ENCODE measurements at places on chromosomes 3 and 15. TPM values are rescaled to one million over a fixed set of nuclear protein-coding genes. Genes with fewer than 3 reads are reported as not detected.
A peak's percentile ranks its signal among the peaks of the same experiment; 100 is the strongest.

HGD gene
- total RNA-seq: 0.71 TPM

TF gene
- total RNA-seq: 1.8 TPM

GRCh38 chr3:78801926-78802561 is 965.8 kb downstream of the ROBO1 start:
- peaks cover 6% of the 10 kb centered on the region for H3K4me1 ChIP-seq
- H3K36me3 ChIP-seq: no peaks in the 10 kb centered on the region

DNA sequence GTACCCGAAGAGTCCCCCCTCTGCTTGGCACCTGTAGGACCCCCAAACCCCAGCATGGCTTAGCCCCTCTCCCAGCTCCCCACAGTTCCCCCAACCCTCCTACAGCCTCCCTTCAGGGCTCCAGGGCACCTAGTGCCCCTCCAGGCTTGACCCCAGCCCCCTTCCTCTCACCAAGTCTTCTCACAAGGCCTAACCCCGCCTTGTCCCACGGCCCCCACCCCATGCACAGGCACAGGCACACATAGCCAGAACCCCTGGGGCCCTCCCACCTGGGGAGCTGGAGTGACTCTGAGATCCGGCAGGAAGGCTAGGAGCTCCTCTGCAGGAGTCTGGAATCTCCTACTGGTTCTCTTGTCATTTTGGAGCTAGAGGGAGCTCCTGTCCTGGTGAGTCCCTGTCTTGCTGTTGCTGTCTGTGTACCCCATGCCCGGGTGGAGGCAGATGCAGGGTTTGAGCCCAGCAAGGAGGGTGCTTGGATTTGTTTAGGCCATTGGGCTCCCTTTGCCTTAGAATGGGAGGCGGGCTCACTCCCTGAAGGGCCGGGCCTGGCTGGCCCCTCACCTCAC is 39.6 kb downstream of the KLF13 start:
- H3K27me3 ChIP-seq: no peaks in the 10 kb centered on the region
- peak overlapping the region; percentile 43 for H3K4me3 ChIP-seq
- peaks cover 71% of the 10 kb centered on the region for H3K4me1 ChIP-seq
- no peaks in the 10 kb centered on the region for H3K36me3 ChIP-seq

- no peaks in the 10 kb centered on the region for H3K27me3 ChIP-seq
- no peaks in the 10 kb centered on the region for H3K4me1 ChIP-seq
- no peak overlapping the region for H3K27ac ChIP-seq
- no peak overlapping the region for H3K4me3 ChIP-seq
Measured at GRCh38 chr3:40925231-40925630, 274.1 kb upstream of the CTNNB1 start.

DNA sequence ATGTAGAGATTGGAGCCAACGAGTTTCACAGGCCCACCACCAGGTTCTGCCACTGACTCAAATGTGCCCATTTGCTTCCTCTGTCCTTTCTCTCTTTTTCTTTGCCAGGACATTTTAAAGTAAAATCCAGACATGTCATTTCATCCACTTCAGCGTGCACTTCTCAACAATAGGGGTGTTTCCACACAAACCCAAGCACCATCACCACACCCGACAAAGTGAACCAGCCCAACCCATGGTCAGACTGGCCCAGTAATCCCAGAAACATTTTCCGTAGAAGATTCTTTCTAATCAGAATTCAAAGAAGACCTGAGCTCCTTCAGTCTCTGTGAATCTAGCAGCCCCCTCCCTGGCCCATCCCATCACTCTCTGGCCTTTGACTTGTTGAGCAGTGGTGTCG is 13.4 kb downstream of the CFAP100 start:
- no peak for DNase-seq
- no peaks in the 10 kb centered on the region for H3K4me1 ChIP-seq
- no peaks in the 10 kb centered on the region for H3K36me3 ChIP-seq
- H3K27ac ChIP-seq: no peak overlapping the region
- no peak overlapping the region for H3K4me3 ChIP-seq

DNA sequence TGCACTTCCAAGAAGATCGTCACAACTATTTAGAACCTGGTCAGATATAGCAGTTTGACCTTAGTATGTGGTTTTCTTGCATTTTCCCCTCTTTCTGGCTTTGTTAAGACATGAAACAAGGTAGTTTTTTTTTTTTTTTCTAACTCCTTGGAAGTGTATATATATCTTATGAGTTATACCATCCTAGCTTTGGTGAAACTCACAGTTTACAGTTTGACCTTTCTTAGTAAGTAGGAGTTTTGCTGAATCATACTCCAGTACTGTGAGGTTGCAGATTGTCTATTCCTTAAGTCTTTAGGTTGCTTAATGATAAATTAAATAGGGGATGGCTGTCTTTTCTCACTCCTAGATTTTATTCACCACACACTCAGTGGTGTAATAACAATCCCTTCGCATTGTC is 325.0 kb downstream of the RBMS3 start:
- H3K4me1 ChIP-seq: no peaks in the 10 kb centered on the region
- H3K4me3 ChIP-seq: no peak overlapping the region
- no peaks in the 10 kb centered on the region for H3K36me3 ChIP-seq
- no peaks in the 10 kb centered on the region for H3K27me3 ChIP-seq
- H3K27ac ChIP-seq: no peak overlapping the region

- peak overlapping the region; percentile 95 for H3K27ac ChIP-seq
- H3K4me3 ChIP-seq: no peak overlapping the region
- H3K36me3 ChIP-seq: peaks cover 4% of the 10 kb centered on the region
- DNase-seq: no peak
- no peaks in the 10 kb centered on the region for H3K27me3 ChIP-seq
Measured at GRCh38 chr3:48505146-48505545, 1.2 kb upstream of the SHISA5 start.

GRCh38 chr3:46848271-46849044 is 14.8 kb downstream of the MYL3 start:
- H3K4me1 ChIP-seq: peaks cover 27% of the 10 kb centered on the region
- H3K36me3 ChIP-seq: no peaks in the 10 kb centered on the region
- DNase-seq: peak; percentile 66
- no peak overlapping the region for H3K27ac ChIP-seq

TTLL13 gene
- not detected for total RNA-seq

TRIM42 gene
- not detected for total RNA-seq

DNA sequence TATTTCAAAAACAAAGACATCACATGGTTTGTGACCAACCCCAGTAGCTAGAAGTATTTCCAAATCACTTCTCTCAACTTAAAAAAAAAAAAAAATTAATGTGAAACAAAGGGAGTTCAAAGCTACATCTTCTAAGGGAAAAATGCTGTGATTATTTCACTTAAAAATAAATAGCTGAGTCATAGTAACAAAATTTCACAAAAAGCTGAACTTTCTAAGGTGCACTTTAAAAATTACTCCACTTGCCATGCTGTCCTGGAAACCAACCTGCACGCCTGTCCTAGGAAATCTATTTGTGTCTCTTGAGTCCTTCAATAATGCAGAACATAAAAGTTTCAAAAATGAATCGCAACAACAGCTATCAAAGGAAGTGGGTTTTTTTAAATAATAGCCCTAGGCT is 1.8 kb downstream of the ACAP2 start:
- H3K36me3 ChIP-seq: no peaks in the 10 kb centered on the region
- H3K4me1 ChIP-seq: peaks cover 13% of the 10 kb centered on the region
- no peak for DNase-seq
- peak overlapping the region; percentile 83 for H3K4me3 ChIP-seq
- no peaks in the 10 kb centered on the region for H3K27me3 ChIP-seq

DLEC1 gene
- total RNA-seq: 0.28 TPM

GRCh38 chr15:99486371-99487336 is 79.1 kb upstream of the MEF2A start:
- peaks cover 25% of the 10 kb centered on the region for H3K4me1 ChIP-seq
- DNase-seq: peak; percentile 88
- H3K27me3 ChIP-seq: no peaks in the 10 kb centered on the region
- H3K27ac ChIP-seq: peak overlapping the region; percentile 71

GRCh38 chr3:113908133-113908532 is 39.7 kb upstream of the ZDHHC23 start:
- H3K27ac ChIP-seq: no peak overlapping the region
- no peaks in the 10 kb centered on the region for H3K4me1 ChIP-seq
- H3K4me3 ChIP-seq: no peak overlapping the region
- H3K36me3 ChIP-seq: no peaks in the 10 kb centered on the region
- DNase-seq: no peak
- H3K27me3 ChIP-seq: no peaks in the 10 kb centered on the region

HRH1 gene
- 3.9 TPM for total RNA-seq

DNA sequence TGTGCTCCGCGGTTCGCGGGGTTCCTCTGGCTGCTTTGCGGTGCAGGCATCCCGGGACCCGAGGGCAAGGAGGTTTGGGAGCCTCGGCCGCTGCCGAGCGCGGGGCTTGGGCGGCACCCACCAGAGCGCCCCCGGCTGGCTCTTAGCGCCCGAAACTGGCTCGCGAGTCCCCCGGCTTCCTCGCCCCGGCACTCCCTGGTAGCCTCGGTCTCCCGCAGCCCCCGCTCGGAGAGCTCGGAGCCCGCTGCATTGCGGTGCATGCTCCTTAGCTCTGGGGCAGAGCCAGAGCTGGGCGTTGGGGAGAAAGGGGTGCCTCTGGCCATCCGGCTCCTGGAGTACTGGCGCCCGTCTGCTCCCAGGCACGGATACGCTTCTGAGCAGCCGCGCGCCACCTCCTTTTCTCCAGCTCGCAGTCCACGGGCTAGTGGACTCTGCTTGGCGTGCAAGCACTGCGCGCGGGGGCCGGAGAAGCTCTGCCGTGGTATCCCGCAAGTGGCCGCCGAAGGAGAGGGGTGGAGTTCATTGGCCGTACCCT is 753 bp downstream of the EPHB1 start:
- DNase-seq: peak; percentile 67
- no peaks in the 10 kb centered on the region for H3K27me3 ChIP-seq
- no peaks in the 10 kb centered on the region for H3K36me3 ChIP-seq
- H3K27ac ChIP-seq: peak overlapping the region; percentile 77
- H3K4me1 ChIP-seq: no peaks in the 10 kb centered on the region
- peak overlapping the region; percentile 82 for H3K4me3 ChIP-seq

- no peaks in the 10 kb centered on the region for H3K36me3 ChIP-seq
- DNase-seq: no peak
- H3K27ac ChIP-seq: no peak overlapping the region
- no peaks in the 10 kb centered on the region for H3K27me3 ChIP-seq
Measured at GRCh38 chr15:35209838-35210237, 124.7 kb upstream of the NANOGP8 start.

ERC2 gene
- total RNA-seq: 2.9 TPM

COL6A5 gene
- total RNA-seq: not detected
